ENCODE measurements at places on chromosomes 3 and 15.

DNA sequence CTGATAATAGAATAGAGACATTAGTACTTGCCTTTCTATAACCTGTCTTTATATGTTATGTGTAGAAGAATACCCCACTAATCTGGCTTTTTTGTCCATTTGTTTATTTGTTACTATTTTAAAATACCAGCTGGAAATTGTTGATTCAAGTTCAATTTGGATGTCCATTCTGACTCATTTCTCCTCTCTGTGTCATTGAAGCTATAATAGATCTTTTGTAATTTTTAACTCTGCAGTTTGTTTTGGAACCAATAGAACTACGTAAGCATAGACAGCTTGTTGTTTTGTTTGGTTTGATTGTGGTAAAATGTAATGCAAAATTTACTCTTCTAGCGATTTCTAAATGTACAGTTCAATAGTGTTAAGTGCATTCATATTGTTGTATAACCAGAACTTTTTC lies 390.4 kb downstream of the ZIC1 start:
- no peak for DNase-seq

GRCh38 chr3:63779227-63779626 lies 39.9 kb upstream of the C3orf49 start:
- DNase-seq, result no peak

- peak; percentile 46 for DNase-seq
These were observed 76.0 kb downstream of the WWTR1 start for GRCh38 chr3:149581681-149582370.

DNA sequence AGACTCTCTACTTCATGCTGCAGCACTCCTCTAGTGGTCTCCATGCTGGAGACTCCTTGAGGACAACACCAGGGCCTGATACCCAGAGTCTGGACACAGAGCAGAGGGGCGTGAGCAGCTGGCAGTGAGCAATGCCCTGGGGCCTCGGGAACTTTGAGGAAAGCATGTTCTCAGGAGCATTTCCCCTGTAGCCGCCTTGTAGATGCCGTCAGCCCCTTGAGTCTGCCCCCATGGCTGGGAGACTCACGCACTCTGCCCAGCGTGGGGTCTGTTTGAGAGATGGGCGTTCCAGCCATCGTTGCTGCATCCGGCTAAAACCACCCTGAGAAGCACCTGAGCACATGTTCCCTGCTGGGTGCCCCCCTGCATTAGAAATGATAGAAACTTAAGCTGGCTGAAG lies 56.8 kb downstream of the PLXNA1 start:
- DNase-seq, result no peak

GRCh38 chr3:174884776-174885568 lies 25.8 kb downstream of the NAALADL2 start:
- no peak for DNase-seq

GRCh38 chr3:81651139-81651538 lies 110.3 kb downstream of the GBE1 start:
- no peak for DNase-seq

GRCh38 chr3:30302027-30302426 lies 304.4 kb upstream of the TGFBR2 start:
- DNase-seq, result no peak

DNA sequence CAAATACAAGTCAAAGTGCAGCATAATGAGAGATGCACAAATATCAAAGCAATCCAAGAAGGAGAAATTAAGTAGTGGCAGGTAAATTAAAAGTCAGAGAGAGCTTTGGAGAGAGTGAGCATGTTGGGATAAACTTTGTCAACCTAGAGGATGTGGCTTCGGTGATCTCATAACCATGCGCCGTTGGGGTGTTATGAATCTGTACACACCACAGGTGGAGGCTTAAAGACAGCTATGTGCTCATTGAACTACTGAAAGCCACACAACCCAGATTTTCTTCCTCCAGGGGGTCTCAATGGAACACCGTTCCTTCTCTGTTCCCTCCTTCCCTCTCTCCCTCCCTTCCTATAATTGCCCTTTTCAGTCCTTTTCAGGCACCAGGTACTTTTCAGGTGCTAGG lies 52.0 kb downstream of the SUCNR1 start:
- DNase-seq, result no peak

GRCh38 chr15:87874896-87875711 lies 381.4 kb downstream of the NTRK3 start:
- DNase-seq, result peak; percentile 60

DNA sequence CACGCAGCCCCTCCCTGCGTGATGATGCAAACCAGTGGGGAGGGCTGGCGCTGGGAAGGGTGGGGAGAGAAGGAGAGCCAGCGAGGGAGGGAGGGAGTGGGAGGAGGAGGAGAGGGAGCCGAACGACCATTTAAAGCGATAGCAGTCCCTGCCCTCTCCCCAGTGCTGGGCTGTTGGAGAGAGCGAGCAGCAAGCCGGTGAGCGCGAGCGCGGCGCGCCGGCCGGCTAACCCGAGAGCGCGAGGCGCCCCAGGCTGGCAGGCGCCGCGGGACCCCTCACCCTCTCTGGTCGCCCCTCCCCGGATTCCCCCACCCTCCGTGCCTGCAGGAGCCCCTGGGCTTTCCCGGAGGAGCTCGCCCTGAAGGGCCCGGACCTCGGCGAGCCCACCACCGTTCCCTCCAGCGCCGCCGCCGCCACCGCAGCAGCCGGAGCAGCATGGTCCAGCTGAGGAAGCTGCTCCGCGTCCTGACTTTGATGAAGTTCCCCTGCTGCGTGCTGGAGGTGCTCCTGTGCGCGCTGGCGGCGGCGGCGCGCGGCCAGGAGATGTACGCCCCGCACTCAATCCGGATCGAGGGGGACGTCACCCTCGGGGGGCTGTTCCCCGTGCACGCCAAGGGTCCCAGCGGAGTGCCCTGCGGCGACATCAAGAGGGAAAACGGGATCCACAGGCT lies at the start of gene GRM7:
GRM7 (plus strand) TSS at position 162 of the 671 bp plus-strand sequence.
- no peak for DNase-seq

DNA sequence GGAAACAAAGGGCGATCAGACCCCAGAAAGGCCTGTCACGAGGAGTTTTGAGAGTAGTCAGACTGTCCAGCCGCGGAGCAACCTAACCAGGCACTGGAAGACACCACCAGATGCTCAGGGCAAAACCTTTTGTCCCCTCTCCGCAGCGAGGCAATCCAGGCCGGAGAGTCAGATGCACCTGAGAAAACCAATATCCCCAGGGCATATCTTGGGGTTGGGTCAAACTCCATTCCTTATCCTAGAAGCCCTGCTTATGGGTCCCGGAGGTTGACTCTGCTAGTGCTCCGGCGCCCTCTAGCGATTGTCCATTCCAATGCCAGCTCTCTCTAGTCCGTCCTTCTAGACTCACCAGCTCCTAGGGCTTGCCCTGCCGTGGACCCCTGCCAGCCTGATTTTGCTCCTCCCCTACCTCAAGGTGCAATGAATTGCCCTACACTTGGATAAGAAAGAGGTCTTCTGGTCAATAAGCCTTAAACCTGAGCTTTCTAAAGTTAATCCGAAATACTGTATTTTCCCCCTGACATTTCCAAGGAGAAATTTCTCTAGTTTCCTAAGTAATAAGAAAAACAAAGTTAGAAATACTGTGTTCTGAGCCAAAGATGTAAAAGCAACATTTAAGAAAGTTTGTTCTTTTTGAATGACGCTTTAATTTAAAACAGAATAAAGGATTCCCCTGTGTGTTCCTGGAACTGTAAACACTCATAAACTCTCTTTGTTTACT lies 5.5 kb downstream of the CPNE4 start:
- DNase-seq, result no peak

DNA sequence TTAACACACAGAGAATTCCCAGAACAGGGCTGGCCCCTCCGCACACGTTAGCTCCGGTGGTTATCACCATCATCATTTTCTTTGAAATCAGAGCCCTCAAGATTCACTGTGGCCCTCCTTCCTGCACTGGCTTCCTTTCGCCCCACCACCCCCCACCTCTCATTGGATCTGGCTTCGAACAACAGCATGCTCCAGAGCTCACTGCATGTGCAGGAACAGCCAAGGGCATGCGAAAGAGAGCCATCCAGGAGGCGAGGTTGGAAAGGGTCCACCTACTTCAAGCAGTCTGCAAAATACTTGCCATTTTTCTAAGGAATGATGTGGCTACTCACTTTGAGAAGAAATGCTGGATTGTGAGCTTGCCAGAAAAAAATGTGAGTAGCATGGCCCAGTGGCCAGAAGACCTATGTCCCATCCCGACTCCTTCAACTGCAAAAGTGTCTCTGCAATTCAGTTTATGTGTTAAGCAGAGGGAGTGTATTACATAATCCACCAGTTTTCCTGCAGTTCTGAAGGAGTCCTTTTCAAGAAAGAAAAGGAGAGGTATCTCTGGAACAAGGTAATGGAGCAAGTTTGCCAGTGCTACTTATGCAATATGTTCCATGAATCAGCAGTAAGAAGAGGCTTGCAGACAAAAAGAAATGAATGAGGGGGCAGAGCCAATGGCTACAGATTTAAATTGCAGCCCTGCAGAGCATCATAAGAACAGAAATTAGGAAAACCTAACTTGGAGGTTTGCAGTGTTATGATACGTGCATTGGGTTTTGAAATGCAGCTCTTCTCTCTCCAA lies 92.8 kb downstream of the OCA2 start:
- DNase-seq, result no peak

DNA sequence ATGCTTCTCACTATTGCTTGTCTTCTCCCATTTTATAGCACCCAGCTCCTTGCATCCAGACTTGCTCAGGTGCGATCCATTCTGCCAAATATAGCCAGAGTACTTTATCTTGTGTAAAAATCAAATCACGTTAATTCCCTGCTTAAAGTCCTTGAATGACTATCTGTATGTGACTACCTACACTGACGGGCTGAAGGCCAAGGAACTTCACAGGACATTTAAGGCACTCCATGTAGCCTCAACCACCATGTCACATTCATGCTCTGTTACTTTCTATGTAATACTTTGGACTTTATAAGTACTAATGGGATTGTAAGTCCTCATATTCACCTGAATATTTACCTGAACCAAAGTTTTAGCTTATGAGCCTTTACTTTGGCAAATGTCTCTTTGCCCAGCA lies 489.9 kb downstream of the MECOM start:
- no peak for DNase-seq

GRCh38 chr3:197425485-197426120 lies 127.2 kb upstream of the DLG1 start:
- DNase-seq, result no peak

DNA sequence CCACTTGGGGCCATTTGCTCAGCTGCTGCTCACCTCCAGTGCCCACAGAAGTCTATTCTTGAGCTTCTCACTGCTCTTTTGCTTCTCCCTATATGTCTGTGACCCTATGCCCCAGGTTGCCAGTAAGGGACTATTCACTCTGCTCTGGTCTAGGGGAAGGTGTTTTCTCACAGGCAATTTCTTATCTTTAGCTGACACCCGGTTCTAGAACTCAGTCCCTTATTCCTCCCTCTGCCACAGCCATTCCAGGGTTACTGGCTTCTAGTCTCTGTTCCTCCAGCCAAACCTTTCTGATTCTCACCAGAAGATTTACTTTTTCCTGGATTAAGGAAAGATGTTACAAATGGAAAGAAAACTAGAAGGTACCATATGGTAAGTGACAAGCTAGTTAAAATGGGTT lies 574.0 kb downstream of the NTRK3 start:
- no peak for DNase-seq

GRCh38 chr3:108036984-108037741 lies 53.7 kb downstream of the CD47 start:
- peak; percentile 27 for DNase-seq

GRCh38 chr3:31232055-31233025 lies 300.4 kb upstream of the STT3B start:
- DNase-seq, result no peak

- DNase-seq, result no peak
These were observed 429 bp downstream of the PARP9 start for GRCh38 chr3:122563717-122564025.

DNA sequence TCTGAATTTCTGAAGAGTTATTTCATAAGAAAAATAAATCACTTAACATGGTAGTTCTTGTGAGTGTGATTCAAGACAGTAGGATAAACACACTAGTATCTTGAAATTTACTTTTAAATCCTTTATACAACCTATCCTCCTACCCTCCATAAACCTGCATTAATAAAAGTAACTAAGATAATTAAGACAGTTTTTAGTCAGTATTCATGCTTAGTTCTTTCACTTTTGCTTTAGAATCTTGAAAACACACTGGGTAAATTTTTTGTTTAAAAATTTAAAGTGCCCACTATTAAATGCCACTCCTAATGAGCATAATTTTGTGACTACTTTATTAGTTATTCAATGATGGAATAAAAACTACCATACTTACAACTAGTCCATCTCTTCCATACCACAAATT lies 28.8 kb downstream of the GOLIM4 start:
- DNase-seq, result no peak

DNA sequence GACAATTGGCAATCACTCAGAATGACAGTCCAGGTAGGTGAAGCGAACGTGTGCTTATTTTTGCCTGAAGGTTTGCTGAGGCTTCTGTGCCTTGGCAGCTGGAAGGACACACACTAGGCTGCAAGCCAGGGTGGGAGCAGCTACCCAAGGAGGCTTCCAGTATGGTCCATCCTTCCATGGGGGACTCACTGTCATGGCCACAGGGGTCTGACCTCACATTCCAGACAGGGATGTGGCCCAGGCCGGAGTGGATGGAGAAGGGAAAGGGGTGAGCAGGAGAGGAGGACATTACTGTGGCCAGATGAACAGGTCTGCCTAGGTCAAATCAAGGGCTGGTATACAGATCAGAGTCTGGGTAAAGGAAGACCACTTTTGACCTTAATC lies 247.7 kb downstream of the ADAMTS17 start:
- no peak for DNase-seq

DNA sequence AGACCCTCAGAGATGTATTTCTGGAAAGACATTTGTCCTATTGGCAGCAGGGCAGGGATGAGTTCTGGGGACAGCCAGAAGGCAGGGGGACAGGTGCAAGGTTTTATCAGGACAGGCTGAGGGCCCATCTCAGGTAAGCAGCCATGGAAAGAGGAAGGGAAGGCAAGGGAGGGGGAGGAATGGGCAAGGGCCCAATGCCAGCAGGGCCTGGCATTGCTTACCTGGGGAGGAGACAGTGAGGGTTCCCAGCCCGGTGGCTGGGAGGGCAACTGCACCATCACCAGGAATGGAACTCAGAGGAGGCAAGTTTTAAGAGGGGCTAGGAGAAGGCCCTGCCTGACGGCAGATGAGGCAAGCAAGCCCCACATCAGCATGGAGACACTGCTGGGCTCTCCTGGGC lies 3.1 kb downstream of the ARPIN start:
- DNase-seq, result no peak

DNA sequence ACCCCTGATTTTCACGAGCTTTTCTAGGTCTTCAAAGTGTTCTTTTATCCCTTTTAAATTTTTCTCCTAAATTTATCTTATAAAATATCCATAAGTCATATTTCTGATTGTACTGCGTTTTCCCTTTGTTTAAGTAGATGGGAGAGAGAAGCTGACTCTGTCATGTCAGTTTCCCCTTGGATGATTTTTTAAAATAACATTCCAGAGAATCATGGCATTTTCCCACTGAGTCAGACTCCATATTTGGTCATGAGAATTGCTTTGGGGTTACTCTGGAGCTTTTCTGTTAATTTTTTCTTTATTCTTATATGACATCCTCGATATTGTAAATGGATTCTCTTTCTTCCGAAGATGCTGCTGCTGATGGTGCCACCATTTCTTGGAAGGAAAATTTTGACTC lies 28.6 kb upstream of the UMPS start:
- no peak for DNase-seq

Measured in BJ (cell line).